Activated gamma-delta T cell treated with anti-CD3 and anti-CD28 coated beads, Interleukin-2, amount 50 U/mL, for 16 hours (primary cell): ENCODE measurements at places on chromosomes 1 and 21.

GRCh38 chr1:6108937-6109614 lies 63.4 kb downstream of the KCNAB2 start:
- no peak for DNase-seq

DNA sequence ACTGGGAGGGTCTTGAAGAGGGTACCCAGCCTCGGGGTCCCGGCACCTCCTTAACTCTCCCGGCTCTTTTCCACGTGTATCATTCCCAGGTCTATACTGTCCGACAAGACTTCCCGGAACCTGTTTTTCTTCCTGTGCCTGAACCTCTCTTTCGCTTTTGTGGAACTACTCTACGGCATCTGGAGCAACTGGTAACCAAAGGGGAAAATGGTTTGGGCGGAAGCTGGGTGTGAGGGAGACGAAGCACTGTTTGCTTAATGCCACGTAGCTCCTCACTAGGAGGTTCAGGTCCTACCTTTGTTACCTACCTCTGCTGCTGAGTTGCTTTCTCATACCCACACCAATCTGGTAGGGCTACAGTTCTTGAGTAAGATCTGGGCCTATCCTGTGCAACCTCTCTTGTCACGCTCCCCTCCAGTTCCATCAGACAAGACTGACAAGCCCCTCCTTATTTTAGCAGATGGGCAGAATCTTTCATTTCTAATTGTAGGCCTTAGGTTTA lies 642 bp downstream of the SLC30A7 start:
- peak; percentile 34 for DNase-seq

- no peak for DNase-seq
These were observed 487.9 kb downstream of the PTBP2 start for GRCh38 chr1:97209381-97209957.

- DNase-seq = no peak
These were observed 164.8 kb upstream of the ATP1B1 start for GRCh38 chr1:168941640-168942039.

GRCh38 chr21:45325206-45326168 lies 37.8 kb upstream of the POFUT2 start:
- no peak for DNase-seq

GRCh38 chr1:23167353-23168078 lies 1.1 kb downstream of the LUZP1 start:
- DNase-seq = peak; percentile 12

GRCh38 chr1:26010825-26011224 lies 10.8 kb upstream of the EXTL1 start:
- DNase-seq = no peak

GRCh38 chr1:50308878-50309277 lies 114.4 kb downstream of the DMRTA2 start:
- no peak for DNase-seq

GRCh38 chr1:4375812-4376211 lies 278.6 kb upstream of the AJAP1 start:
- DNase-seq = no peak

- no peak for DNase-seq
These were observed 119.0 kb upstream of the NRIP1 start for GRCh38 chr21:15183813-15184257.

DNA sequence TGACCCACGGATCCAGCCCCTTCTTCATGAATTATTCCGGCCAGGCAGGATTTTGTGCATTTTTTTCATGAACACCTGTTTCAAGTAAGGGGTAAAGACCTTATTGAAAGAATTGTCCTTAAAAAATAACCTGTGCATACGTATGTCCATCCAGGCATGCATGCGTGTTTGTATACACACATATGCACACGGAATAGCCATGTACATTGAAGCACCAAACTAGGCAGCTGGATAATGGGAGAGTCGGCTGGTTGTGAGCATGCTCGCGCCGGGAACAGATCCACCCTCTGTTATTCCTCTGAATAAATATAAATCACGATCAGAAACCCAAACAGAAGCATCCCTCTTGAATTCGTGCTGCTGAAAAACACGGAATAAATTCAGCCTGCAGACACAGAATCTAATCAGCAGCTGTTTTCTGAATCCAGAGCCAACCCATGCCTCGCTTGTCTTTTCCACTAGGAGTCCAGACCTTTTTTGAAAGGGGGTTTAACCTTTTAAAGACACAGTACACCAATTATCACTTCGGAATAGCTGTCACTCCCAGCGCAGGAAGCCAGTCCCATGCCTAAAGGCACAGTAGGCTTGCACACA lies at the start of gene HIVEP3:
HIVEP3 (minus strand) TSS at position 473 of the 594 bp plus-strand sequence.
- no peak for DNase-seq

DNA sequence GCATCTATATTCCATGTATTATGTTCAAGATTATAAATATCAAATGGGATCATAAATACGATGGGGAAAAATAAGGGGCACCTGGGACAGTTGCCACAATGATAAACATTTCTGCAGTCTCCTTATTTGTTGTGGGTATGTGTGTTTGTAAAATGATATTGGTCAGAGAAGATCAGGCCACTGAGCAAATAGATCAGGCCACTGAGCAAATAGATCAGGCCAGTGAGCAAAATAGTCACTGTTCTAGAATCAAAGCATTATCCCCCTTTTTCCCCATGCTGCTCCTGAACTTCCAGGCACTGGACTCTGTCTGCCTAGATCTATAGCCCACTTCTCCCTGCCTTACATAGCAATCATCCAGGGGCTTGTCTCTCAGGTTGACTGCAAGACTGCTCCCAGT lies 599.8 kb upstream of the USP24 start:
- no peak for DNase-seq

GRCh38 chr1:211676106-211676583 lies 724 bp upstream of the NEK2 start:
- DNase-seq = no peak

- no peak for DNase-seq
These were observed 26.8 kb upstream of the KDM4A start for GRCh38 chr1:43622901-43623780.

- no peak for DNase-seq
These were observed 56.7 kb upstream of the B3GALT5 start for GRCh38 chr21:39555911-39556590.

- no peak for DNase-seq
These were observed 10.5 kb downstream of the VANGL1 start for GRCh38 chr1:115652236-115652788.

- DNase-seq = no peak
These were observed 27.6 kb downstream of the C2CD2 start for GRCh38 chr21:41926117-41926806.

- no peak for DNase-seq
These were observed 155.4 kb downstream of the CLEC20A start for GRCh38 chr1:178341261-178341956.

- no peak for DNase-seq
These were observed 42.8 kb downstream of the C8A start for GRCh38 chr1:56897150-56898004.
